CD4-positive, alpha-beta T cell (primary cell): ENCODE measurements at places on chromosomes 2 and 18.

DNA sequence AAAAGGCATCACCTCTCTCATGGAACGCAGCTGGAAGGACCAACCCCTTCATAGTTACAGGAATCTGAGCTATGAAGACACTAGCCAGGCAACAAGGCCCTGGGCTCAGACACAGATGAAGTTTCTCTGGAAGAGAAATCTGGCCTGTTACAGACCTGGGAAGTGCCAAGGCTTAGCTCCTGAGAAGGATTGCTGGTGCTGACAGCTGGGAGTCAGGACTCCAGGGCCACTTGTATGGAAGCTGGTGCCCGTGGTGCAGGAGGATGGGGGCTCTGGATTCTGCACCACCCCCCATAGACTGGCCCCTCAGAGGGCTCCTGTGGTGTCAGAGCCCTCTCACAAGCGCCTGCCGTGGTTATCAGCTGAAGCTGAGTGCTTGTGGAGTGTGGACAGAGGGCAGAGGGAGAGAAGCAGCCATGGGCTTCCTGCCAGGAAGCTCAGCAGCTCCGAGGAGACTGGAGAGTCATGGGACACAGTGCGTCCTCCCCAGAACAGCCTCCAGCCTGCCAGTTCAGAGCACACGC, 87.3 kb upstream of the LCLAT1 start:
- no peak for DNase-seq

GRCh38 chr2:230944123-230944653, 19.1 kb upstream of the GPR55 start:
- DNase-seq = no peak

GRCh38 chr18:49564518-49564834, 2.6 kb downstream of the LIPG start:
- DNase-seq = no peak

GRCh38 chr2:170813611-170814532, 2.8 kb upstream of the GAD1 start:
- DNase-seq = no peak

DNA sequence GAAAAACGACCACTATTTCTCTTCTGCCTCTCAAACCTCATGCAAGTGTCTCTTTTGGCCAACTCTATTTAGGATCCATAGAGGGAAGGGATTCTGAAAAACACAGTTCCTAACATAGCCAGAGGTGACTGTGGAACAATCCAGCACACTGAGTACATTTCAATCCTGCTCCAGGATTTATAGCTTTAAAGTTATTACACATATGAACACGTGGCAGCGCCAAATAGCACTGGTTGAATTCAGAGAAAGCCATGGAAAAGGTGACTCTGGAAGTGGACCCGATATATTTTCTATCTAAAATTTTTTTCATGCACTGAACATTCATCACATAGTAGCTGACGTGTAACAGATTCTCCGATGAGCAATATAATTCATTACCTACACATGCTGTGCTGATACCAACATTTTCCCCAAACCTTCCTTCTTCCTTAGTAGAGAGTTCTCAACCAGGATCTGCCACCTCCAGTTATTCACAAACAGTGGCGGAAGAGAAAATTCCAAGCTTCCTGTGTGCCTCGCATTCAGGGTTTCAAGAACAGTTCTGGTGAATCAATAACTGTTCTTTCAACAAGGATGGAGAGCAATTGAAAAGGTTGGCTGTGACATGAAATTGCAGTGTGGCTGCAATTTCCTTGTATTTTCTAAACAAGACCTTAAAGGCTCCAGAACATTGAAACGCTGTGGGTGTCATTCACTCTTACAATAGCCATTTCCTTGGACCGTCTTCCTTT, 25.7 kb upstream of the TTR start:
- DNase-seq = no peak

GRCh38 chr2:48414640-48414979, 115.3 kb upstream of the STON1 start:
- DNase-seq = no peak

DNA sequence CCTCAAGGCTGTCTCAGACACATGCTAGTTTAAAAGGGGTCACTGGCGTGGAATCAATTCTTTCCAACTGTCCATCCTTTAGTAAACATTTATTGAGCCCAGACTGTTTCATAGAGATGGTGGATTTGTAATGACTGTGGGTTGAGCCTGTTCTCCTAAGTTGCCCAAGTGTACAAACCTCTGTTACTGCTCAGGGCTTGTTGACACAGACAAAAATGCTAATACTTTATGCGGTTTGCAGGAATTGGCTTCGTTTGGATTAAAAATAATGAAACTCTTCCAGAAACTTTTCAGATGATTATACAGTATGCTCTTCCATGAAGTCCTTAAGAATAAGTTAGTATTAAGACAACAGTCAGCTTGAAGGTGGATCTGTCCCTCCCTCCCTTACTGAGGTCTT, 83.6 kb upstream of the MGAT5 start:
- DNase-seq = no peak

- no peak for DNase-seq
These were observed 500.6 kb upstream of the MYT1L start for GRCh38 chr2:2831633-2832032.

- DNase-seq = no peak
These were observed 354.6 kb upstream of the RAB12 start for GRCh38 chr18:8254654-8255053.

GRCh38 chr18:2515908-2516625, 55.2 kb downstream of the METTL4 start:
- DNase-seq = no peak

GRCh38 chr2:147375073-147375472, 469.8 kb upstream of the ACVR2A start:
- no peak for DNase-seq

DNA sequence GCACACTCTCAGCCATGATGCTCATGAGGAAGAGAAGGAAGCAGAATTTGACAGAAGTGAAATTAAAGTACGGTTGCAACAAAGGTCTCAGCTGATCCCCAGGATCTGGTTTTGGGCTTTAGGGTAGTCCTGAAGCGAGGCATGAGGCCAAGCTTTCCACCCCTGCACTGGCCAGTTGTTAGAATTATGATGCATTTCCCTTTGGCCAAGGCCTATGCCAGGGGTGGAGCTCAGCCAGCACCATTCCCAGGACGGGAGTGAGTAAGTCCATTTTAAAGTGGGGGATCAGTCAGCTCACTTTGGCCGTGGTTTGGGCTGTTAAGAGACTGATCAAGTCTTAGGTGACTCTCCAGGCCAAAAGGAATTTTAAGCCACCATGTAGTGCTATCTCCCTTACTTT, 314.5 kb upstream of the MMADHC start:
- no peak for DNase-seq

DNA sequence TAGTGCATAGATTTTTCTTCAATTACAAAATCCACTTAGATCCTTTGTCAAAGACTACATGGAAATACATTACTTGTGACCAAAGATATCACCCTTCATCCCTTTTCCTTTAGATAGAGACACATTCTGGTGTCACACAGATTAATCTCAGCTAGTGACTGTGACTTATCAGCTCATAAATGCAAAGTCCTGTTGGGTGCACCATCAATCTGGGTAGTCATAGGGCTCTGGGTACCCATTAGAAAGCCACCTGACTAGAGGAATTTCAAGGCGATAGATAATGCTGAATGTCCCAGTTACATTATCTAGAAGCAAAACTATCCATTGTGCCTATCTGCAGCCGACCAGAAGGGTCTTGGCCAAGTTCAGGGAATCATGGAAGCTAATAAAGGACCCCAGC, 2.6 kb upstream of the APOB start:
- DNase-seq = no peak

DNA sequence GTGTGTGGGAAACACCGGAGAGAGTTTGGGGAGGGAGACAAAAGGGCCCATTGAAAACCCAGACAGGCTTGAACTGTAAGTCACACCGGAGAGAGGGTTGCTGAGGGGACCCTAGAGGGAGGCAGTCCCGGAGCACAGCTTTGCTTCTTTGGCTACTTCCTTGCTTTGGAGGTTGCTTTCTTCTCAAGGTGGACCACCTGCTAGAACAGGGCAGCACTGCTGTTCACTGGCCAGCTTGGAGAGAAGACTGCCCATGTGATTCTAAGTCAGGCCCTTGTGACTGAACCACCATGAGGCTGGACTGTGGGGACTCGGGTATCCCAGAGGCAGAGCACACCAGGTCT, 4.4 kb downstream of the ACTG2 start:
- DNase-seq = no peak

GRCh38 chr2:206000776-206001175, 85.2 kb downstream of the INO80D start:
- DNase-seq = no peak

- DNase-seq = no peak
These were observed 37.3 kb downstream of the INHBB start for GRCh38 chr2:120383191-120383590.

- DNase-seq = peak; percentile 82
These were observed at the start of gene SERPINB8 for GRCh38 chr18:63969942-63970808. Gene SERPINB8, plus strand, starts transcription at chr18:63970081. Its CDS starts 8,228 bp downstream, at chr18:63978309.

DNA sequence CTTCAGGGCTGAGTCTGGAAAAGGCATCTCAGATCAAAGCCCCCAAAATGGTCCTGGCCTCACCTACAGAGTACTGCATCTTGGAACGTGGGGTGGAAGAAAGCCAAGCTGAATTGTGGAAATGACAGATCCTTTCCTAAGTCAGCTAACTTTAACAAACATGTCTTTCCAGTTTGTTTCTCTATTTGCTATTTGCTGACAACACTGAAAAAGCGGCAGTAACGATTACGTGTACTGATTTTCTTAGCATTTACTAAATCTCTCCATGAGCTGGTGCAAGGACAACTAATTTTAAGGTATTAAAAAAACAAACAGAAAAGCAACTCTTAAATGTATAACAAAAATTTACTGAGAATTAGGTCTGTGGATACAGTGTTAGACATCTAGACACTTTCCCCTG, 1.1 kb downstream of the HIBCH start:
- DNase-seq = no peak

DNA sequence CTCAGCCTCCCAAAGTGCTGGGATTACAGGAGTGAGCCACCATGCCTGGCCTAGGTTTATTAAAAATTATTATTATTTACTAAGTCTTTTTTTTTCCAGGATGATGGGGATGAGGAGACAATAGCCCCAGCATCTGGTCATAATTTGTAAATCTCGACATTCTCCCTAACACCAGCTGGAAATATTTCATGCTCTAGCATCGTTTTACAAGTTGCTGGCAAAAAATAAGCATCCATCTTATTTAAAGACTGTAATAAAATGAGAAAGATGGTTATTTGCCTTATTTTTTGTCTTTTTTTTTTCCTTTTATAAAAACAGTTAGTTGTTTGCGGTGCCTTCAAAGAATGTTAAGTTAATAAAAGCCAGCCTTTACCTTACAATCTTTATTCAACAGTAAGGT, 56.7 kb downstream of the SF3B1 start:
- no peak for DNase-seq

GRCh38 chr2:65017335-65017734, 28.1 kb downstream of the SLC1A4 start:
- peak; percentile 5 for DNase-seq

GRCh38 chr2:95760806-95761525, 169.2 kb downstream of the TRIM43 start:
- DNase-seq = no peak

DNA sequence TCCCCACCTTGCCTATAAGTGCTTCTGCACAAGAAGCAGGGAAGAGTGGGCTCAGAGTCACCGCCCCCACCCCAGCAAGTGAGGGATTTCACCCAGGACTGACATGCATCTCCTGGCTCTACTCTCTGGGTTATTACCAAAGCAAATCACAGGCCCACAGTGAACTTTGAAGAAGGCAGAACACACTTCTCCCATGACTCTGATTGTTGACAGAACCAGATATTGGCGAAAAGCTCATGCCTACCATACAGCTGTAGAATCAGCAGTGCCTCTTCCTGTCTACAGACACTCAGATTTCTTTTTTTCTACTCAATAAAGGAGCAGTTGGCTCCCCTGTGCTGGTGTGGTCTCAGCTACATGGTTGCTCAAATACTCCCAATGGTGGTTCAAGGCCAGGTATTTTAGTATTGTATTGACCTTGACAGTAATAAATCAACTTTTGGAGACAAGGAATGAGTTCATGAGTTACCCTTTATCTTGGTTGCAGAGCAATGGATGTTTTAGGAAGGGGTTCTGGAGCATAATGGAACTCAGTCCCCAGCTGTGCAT, 512.9 kb upstream of the ID2 start:
- no peak for DNase-seq

GRCh38 chr18:35876243-35876642, 96.2 kb upstream of the RMP24 start:
- DNase-seq = no peak

DNA sequence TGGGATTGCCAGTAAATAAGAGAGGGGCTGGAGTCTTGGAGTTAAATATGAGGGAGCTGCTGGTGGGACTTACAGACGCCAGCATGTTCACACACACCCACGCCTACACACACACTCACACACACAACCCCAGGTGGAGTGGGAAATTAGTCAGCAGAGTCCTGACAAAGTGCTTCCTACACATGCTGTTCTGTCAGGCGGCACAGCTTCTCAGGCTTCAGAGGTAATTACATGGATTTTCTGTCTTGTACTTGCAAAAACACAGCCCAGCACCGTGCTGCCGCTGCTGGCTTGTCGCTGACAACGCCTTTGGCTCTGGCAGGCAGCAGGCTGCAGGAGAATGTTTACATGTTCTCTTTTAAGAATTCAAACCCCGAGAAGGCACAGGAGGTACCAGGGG, 1186.3 kb upstream of the CELF4 start:
- no peak for DNase-seq

DNA sequence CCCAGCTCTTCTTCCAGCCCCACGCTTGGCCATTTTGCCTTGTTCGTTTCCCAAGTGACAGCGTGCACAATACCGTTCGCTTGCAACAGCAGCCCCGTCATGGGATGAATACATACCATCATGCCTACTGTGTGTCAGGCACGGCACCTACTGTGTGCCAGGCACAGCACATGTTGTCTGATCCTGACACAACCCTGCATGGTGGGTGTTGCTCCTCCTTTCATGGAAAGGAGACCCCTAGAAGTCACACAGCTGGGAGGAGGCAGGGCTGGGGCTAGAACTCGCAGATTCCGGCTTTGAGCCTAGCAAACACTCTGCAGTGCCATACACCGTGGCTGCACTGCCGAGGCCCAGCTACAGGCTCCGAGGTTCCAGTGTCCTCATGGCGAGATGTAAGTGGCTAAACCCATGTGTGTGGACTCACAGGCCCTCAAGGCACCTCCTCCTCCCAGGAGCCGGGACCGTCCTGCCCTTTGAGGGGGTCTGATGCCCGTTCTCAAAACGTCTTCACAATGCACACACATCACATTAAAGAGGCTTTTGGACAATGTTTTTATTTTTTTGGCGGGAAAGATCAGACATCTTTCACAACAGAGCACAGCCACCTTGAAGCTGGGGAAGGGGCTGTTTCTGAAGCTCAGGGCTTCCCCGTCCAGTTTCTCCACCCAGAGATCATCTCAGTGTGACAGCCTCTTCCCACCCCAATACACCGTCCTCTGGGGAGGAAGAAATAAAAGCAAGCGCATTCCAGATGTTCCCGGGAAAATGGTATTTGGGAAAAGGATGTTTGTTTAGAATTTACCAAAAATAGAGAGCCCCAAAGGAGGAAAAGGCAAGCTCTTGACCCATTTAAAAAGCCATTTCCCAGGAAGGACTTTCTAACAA, 64.9 kb downstream of the HS1BP3 start:
- DNase-seq = no peak

- no peak for DNase-seq
These were observed 323.4 kb upstream of the THUMPD2 start for GRCh38 chr2:40102447-40102846.

- no peak for DNase-seq
These were observed 1.0 kb downstream of the CHST10 start for GRCh38 chr2:100416397-100416934.
